T-helper 2 cell (primary cell): ENCODE measurements at places on chromosomes 12 and 14.

GRCh38 chr12:38053113-38053512 lies 263.5 kb upstream of the ALG10B start:
- DNase-seq: no peak

GRCh38 chr12:67524861-67525616 lies 123.5 kb upstream of the DYRK2 start:
- no peak for DNase-seq

- no peak for DNase-seq
Measured at GRCh38 chr12:8950221-8950527, 729 bp upstream of the M6PR start.

DNA sequence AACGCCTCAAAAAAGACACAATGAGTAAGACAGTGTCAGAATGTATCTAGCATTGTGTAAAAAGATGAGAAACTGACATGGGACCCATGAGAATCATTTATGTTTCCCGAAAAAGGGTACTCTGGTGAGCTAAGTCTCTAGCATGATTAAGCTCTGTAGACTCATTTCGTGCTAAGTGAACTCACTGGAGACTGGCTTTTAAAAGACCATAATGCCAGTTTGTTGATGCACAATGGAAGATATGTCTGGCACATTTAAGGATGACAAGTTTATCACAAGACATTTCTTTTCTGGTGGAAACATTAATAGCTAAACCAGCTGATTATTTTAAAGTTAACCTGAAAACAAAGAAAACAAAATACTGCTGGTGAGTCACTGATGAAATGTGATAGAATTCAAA lies 233.5 kb downstream of the SLC2A13 start:
- no peak for DNase-seq

DNA sequence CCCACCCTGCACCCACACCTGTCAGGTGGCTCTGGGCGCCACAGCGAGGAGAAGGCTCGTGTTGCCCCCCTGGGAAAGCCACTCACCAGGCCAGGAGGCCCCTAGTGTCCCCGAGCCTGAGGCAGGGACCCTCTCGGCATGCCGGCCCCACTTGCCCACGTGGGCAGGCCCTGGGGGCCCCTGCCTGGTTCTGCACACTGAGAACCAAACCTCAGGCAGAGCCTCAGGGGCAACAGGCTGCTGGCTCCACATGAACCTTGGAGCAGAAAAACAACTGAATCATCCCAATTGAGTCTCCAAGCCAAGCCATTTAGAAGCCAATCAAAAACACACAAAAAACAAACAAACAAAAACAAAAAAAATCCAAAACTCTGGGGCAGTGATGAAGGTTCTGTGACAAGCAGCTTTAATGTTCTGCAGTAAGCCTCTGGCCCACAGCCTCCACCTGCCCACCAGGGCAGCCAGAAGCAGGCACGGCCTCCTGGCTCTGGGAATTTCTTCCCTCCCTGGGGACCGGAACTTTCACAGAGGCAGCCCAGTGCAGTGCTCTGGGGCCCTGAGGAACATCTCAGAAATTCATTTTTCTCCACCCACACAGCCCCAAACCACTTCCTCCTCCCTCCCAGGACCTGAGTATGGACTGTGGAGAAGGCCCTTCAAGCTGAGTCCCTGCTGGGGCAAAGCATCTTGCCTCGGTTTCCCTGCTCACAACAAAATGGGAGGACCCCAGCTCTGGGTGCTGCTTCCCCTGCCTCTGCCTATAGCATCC lies 90.2 kb downstream of the CHGA start:
- no peak for DNase-seq

GRCh38 chr14:50237427-50237826 lies 6.0 kb upstream of the SOS2 start:
- no peak for DNase-seq

GRCh38 chr14:49896966-49897365 lies 4.1 kb downstream of the ARF6 start:
- DNase-seq: no peak

- DNase-seq: no peak
Measured at GRCh38 chr12:13499008-13499407, 302.5 kb downstream of the EMP1 start.

DNA sequence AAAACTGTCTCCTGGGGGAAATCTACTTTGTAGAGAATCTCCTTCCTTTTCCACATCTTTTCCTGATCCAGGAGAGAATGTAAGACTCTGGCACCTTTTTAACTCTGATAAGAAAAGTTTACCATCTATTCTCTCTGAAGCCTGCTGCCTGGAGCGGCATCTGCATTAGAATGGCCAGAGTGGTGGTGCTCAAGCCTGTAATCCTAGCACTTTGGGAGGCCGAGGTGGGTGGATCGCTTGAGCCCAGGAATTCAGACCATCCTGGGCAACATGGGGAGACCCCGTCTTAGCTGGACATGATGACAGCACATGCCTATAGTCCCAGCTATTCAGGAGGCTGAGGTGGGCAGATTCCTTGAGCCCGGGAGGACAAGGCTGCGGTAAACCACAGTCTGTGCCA lies 1.4 kb upstream of the CHFR start:
- no peak for DNase-seq

GRCh38 chr12:49946086-49946485 lies 4.5 kb upstream of the AQP2 start:
- DNase-seq: no peak

DNA sequence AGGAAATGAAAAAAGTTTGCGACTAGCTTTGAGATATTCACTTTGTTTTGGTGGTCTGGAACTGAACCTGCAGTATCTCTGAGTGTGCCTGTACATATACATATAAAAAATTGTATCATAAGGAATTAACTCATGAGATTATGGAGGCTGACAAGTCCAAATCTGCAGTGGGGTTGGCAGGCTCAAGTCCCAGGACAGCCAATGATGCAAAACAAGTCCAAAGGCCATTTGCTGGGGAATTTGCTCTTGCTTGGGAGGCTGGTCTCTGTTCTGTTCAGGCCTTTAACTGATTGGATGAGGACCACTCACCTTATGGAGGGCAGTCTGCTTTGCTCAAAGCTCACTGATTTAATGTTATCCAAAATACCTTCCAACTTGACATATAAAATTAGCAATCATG lies 66.8 kb downstream of the FGD4 start:
- DNase-seq: no peak

DNA sequence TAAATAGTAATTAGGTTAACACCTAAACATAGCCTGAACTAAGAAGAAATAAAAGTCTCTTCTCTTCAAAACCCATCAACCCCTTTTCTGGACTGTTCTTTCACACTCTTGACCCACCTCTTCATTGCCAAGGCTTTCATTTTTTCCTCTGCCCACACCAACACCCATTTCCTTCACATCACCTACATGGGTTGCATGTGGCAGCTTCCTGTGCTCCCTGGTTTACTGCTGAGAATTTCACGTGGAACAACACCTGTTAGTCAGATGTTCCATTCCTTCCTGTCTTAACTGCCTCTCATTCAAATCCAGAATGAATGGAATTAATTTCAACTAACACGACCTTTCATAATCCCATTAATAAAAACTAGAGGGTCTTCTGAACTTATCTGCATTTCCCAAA lies 157.3 kb downstream of the BCAT1 start:
- no peak for DNase-seq

DNA sequence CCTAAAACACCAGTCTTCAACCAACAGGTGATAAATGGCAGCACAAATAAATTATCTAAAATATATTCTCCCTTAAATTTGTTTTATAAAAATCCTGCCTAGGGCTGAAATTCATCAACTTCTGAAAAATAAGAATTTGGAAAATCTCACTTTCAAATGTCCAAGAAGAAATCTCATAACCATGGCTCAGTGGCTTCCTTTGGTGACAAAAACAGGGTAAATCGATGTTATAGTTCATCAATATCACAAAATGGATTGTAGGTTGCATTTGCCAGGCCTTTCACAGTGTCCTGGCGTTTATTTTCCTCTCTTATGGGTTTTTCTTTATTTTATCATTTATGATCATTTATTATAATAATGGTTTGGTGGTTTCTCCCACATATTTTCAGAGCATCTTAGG lies 103.0 kb downstream of the PTGER2 start:
- DNase-seq: no peak

GRCh38 chr12:119175081-119175480 lies 3.6 kb upstream of the HSPB8 start:
- DNase-seq: no peak

GRCh38 chr12:69913526-69913925 lies 88.5 kb downstream of the MYRFL start:
- DNase-seq: no peak

- no peak for DNase-seq
Measured at GRCh38 chr12:48028541-48029431, 24.5 kb upstream of the COL2A1 start.

- DNase-seq: no peak
Measured at GRCh38 chr14:56587701-56588100, 8.1 kb downstream of the TMEM260 start.

- no peak for DNase-seq
Measured at GRCh38 chr12:122917507-122918121, 21.7 kb upstream of the VPS37B start.

DNA sequence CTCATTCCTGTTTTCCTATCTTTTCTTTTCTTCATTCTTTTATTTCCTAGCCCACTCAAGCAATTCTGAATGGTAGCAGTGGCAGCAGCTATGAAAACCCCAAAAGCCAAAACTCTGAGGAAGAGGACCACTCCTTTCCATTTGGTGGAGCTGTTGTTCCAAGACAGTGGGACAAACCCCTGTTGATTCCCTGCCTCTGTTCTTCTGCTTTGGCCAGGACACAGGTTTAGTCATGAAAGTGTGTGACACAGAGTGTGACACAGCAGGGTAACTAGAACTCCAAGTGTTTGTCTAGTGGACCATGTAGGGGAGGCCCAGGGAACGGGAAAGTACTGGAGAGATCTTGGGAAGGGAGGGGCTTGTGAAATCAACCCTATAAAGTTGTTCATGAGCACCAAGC lies 71.1 kb downstream of the PTCSC3 start:
- DNase-seq: no peak

DNA sequence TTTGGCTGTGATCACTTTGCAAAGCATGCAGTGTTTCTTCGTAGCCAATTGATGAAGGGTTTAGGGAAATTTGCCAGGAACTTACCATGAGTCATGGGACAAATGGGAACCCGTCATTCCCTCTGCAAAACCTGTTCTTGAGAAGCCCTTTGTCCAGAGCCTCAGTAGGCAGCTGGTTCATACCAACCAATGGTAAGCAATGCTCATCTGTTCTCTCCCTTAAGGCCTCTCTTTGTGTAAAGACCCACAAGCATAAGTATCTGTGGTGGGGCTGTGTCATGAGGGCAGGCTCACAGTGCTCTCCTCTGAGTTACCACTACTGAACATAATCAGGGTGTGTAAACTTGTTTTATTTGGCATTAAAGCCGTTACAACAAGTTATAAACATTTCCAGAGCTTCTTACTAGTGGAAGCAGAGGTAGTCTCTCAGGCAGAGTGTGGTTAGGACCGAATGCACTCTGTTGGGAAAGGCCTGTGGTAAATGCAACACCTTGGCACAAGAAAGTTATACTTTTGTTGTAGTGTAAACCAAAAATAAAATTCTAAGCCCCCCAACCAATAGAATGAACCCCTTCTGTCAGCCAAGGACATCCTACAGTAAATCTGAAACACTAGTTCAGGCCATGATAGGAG lies 119.8 kb downstream of the SINHCAF start:
- DNase-seq: no peak

GRCh38 chr12:129903092-129903945 lies 506 bp downstream of the TMEM132D start:
- DNase-seq: no peak

- no peak for DNase-seq
Measured at GRCh38 chr12:1584326-1584725, 10.1 kb downstream of the FBXL14 start.

- DNase-seq: no peak
Measured at GRCh38 chr12:54364413-54364812, at the start of gene GPR84. TSS of gene GPR84 (minus strand) at chr12:54364486. CDS start at chr12:54363851, 635 bp downstream.

GRCh38 chr14:28756884-28757570 lies 9.6 kb upstream of the FOXG1 start:
- no peak for DNase-seq

DNA sequence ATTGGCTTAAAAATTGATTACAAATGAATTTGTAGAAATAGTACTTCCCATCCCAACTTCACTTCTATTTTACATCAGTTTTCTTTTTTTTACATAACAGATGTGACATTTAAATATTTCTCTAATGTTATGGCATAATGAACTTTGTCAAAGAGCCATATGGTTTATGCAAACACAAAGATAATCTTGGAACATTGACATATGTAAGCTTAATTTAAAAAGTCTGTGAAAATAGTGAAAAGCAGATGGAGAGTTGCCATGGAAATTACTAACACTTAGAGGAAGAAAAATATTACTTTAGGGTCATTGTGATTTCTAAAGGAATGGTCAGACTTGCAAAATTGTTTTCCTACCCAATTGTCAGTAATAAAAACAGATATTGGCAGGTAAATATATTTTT lies 232.4 kb downstream of the AEBP2 start:
- DNase-seq: no peak

GRCh38 chr14:31363331-31364073 lies 56.8 kb downstream of the HEATR5A start:
- no peak for DNase-seq

DNA sequence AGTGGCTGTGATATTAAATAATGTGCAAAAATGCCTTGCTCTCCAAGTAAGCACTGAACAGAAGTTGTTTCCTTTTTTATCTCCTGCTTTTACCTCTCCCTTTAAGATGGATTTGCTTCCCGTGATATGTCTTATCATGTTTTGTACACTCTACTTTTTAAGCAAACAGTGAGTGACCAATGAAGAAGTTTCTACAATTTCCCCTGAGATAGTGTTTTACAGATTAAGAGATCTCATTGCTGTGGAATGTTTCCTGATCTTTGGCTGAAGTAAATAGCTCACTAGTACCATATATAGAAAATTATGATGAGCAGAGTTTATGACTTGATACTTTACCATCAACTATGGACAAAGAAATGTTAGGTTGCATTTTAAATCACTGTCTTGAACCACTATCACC lies 184.8 kb upstream of the PDE3A start:
- DNase-seq: no peak

GRCh38 chr12:17928708-17929366 lies 161.2 kb downstream of the RERGL start:
- no peak for DNase-seq

DNA sequence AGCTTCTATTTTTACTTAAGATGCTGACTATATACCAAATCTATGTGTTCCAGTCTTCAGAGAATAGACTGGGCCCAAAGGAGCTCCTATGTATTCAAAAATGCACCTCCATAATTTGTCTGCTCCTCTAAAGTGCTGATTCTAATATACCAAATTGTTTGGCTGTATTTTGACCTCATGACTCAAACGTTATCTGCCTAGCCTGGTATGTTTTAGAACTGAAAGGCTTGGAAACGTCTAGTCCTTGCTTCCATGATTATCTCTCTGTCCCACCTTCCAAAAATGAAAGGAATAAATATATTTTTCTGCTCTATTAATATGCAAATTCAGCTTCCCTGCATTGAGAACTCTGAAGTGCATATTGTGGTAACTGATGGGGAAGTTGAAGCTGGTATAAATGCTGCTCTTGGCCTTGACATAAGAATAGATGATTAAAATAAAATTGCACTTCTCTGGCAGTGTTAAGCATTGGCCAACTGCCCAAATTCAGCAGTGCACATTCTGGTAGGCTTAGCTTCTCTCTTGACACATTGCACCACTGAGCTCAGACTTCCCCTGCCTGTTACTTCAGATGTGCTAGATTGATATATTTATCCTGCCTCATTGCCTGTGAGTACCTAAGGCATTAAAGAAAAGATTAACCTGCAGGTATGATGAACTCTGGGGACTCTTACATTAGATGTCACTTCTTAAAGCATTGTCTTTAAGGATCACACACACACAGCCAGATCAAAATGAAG lies 882.3 kb downstream of the RPS29 start:
- no peak for DNase-seq

GRCh38 chr14:99875836-99876235 lies 82.6 kb downstream of the EML1 start:
- DNase-seq: no peak
